Anterior cingulate cortex (tissue), 58 donors: ENCODE measurements at places on chromosomes 2 and 18.
A peak's percentile ranks its signal among the peaks of the same experiment; 100 is the strongest.

DNA sequence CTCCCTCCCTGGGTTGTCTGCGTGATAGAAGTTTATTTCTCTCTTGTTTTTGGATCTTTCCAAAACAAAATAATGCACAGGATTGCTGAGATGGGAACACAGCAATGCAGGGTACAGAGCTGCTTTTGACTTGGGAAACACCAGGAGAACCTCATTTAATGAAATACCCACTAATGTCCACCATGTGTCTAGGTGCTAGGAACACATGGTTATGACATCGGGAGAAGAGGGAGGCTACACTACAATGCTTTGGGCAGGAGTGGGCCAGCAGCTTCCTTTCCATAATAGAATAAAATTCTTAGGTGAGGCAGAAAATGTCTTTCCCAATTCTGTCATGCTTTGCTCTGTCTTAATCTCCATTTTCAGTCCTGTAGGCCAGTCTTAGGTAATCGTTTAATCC, 29.2 kb upstream of the KCNF1 start:
- DNase-seq: no peak

GRCh38 chr2:237290261-237290660, 123.7 kb downstream of the COL6A3 start:
- no peak for DNase-seq

DNA sequence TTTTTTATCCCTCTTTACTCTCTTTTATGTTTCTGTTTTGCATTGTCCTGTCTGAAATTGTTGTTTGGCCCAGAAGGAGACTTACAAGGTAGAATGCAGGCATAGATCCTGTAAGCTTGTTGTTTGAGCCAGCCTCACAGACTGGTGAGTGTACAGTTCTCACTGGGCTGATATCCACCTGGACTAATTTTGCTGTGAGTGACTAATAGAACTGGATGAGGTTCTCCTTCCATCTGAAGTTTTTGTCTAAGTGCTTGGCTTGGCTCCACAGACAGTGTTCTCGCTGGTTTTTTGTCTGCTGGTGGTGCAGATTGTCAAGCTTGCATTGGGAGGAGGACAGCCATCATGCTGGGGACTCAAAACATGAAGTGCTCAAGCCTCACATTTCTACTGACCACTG, 495.7 kb downstream of the TSN start:
- no peak for DNase-seq

DNA sequence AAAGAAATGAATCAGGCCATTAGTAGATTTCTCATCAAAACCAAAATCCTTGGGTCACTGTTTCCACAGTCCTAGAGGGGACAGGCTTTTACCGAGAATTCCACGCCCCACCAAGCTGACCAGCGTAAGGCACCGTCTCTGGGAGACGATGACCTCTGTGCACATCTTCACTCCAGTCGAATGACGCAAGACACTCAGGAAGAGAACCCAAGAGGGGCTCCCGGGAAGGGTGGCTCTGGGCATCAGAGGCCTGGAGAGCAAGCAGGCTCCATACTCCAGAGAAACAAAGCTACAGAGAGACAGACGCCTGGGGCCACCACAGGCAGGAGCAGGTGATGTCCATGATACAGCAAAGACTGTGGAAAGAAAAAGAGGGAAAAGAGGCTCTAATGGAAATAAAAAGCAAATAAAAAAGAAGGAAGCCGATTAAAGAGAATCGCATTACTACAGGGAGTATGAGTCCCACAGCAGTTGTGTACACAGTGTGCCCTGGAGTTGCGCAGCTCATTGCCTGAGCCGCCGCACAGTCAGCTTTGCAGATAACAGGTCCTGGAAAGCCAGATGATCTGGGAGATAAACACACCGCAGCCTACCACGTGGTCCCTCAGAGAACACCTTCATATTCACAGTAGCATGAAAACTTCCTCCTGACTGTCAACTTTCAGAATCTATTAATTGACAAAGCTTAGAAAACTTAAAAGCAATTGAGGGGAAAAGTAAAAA, 572.7 kb upstream of the SALL3 start:
- no peak for DNase-seq

- no peak for DNase-seq
Measured at GRCh38 chr2:60516383-60516811, 37.1 kb downstream of the BCL11A start.

GRCh38 chr2:71154798-71155197, 24.4 kb downstream of the MPHOSPH10 start:
- no peak for DNase-seq

DNA sequence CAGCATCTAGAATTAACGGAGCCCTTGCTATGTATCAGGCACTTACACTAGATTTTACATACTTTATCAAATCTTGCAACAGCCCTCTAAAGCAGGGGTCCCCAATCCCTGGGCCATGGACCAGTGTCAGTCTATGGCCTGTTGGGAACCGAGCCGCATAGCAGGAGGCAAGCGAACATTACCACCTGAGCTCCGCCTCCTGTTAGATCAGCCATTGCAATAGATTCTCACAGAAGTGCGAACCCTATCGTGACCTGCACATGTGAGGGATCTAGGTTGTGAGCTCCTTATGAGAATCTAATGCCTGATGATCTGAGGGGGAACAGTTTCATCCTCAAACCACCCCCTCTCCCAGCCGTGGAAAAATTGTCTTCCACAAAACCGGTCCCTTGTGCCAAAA, 13.4 kb downstream of the DNAJB2 start:
- DNase-seq: no peak

DNA sequence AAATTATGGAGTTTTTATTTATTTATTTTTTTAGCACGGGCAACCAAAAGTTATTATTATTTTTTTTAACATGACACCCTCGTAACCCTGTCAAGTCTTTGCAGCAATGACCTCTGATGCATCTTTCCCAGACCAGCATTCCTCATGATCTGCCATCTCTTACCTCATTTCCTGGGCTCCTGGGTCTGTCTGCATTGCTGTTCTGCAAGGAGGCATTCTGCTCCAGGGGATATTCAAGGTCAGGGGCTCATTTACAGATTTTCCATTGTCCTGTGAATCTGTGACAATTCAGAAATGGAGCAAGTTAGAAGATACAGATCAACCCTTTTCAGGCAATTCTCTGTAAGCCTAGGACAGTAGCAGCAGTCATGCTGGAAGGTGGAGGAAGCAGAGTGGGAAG, 43.0 kb downstream of the NGEF start:
- DNase-seq: no peak

DNA sequence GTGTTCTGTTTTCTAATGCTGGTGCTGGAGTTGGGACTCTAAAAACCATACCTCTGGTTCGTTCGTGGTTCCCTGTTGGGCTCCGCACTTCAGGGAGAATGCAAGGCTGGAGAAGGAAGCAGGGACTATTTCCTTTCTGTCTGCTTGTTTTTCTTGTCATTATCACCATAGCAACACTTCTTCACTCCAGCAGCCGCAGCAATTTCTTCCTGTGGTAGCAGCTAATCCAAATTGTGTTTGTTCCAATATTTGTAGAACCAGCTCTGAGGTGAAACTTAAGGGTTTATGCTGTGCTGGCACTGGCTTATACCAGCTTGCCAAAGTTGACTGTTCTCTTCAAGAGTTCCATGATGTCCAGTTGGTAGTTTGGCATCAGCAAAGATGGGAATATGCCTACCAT, 301.4 kb upstream of the SYT4 start:
- DNase-seq: no peak

- no peak for DNase-seq
Measured at GRCh38 chr2:10159086-10159485, 36.5 kb downstream of the RRM2 start.

DNA sequence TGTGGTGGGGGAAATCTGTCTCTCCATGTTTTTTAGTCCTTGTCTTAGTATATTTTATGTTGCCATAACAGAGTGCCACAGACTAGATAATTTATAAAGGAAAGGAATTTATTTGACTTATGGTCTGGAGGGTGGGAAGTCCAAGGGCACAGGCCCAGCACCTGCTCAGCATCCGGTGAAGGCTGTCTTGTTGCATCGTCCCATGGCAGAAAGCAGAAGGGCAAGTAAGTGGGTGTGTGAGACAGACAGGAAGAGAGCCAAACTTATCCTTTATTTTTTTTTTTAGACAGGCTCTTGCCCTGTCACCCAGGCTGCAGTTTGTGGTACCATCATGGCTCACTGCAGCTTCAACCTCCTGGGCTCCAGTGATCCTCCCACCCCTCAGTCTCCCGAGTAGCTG, 98.1 kb downstream of the HS1BP3 start:
- no peak for DNase-seq

- DNase-seq: no peak
Measured at GRCh38 chr2:168528469-168528868, 72.4 kb downstream of the CERS6 start.

DNA sequence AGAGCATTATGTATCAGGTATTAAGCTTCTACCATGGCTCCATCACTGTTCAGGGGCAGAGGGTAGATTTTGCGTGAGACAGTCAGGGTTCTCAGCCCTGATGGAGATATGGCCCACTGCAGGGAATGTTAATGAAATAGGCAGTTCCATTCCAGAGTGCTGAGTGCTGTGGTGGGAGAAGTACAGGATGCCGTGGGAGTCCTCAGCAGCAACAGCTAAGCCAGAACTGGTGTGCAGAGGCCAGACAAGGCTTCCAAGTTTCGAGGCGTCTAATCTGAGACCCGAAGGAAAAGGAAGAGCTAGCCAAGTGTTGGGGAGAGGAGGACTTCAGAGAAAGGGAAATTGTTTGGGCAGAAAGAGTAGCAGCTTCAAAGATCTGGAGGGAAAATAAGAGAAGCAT, 30.2 kb upstream of the MAPRE2 start:
- DNase-seq: no peak

DNA sequence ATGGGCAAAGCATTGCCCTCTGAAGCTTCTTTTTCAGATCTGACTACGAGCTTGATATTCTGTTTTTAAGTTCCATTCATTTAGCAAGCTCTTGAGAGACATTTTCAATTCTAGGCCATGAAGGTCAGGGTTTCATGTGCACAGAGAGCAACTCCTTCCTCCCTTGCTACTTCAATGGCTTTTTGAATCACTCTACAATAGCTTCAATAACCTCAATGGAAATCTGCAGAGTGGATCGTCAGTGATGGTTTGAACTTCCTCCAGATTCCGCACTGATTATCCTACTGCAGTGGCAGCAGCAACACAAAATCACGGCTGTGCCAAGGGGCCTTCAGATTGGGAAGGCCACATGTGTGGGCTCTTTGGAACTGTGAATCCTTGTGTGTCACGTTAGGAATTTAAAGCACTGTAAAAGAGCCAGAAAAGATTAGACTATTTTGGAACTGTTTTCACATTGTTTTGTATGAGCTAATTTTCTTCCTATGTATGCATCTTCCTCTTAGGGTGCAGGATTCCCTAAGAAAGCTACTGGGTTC, 88.4 kb upstream of the MGAT4A start:
- DNase-seq: no peak

GRCh38 chr2:26786207-26787028, 562 bp downstream of the CENPA start:
- DNase-seq: no peak

DNA sequence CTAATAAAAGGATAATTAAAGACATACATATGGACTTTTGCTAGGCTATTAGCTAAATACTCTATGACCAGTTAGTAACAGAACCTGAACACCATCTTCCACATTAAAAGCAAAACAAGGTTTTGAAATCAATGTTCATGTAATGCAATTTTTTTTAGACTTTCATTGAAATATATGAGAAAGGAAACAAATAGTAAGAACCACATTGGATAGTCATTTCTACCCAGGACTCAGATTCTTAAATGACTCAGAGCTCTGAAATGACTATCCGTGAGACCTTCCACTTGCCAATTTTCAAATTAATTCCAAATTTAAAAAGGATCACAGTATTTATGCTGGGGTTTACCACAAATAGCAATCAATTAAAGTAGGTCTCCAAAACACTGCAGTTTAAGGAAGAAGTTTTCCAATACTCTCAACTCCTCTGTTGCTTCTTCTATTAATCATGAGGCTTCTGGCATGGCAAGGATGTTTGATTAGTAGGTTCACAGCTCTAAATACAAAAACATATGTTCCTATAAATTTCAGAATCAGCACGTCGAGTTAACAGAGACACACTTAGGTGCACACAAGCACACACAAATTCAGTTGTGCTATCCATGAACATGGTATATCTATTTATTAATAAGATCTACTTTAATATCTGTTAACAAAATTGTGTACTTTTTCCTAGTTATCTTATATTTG, 841.0 kb downstream of the RNF144A start:
- DNase-seq: no peak

- no peak for DNase-seq
Measured at GRCh38 chr2:20999906-21000645, 43.8 kb downstream of the APOB start.

- DNase-seq: peak; percentile 45
Measured at GRCh38 chr18:13500869-13501542, 225.4 kb downstream of the FAM210A start.

GRCh38 chr2:181025004-181025403, 44.6 kb downstream of the UBE2E3 start:
- no peak for DNase-seq

GRCh38 chr2:73931531-73932500, 5.1 kb downstream of the DGUOK start:
- DNase-seq: no peak

- no peak for DNase-seq
Measured at GRCh38 chr2:235325151-235325550, 168.7 kb upstream of the AGAP1 start.

DNA sequence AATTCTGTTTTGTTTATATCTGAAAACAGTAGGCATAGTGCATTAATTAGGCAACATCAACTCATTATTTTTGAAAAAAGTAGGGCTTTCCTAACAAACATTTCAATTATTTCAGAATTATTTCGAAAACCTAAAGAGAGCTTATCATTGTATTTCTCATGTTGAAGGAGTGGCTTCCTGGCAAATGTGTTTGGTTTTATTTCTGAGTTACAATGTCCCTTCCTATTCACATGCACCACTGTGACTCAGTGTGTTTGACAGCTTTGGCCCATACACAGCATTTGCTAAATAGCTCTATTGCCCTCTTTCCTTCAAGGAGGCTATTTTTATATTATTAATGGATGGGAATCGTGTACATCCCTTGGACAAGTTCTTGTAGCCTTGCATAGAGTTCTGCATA, 205.9 kb downstream of the PTGR3 start:
- no peak for DNase-seq

DNA sequence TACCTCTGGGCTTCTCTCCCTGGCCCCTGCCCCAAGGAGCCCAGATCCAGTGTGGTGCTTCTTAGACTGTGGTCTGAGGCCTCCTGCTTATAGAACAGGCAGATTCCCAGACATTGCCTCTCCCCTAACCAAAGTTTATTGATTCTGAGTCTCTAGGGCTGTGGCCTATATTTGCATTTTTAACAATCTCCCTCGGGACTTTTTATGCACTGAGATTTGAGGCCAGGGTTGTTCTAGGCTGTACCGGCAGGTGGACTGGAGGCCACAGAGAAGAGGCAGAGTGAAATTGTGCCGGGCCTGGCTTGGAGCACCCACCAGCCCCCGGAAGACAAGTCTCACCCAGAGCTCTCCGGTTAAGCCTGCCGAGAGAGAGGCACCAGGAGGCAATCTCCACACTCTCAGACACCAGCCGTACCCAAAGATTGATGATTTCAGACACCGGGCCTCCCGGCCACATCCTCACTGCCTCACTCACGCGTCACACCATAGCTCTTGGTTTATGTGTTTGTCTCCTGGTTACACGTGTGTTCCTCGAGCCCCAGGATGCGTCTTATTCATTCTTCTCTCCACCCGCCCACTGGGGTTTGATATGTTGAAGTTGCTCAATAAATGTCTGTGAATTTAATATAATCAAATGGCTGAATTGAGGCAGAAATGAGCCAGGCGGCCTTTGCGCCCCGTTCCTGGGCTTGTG, 203.7 kb downstream of the KLHL29 start:
- DNase-seq: no peak

- no peak for DNase-seq
Measured at GRCh38 chr2:204239411-204240165, 303.0 kb downstream of the ICOS start.

GRCh38 chr18:2102022-2102421, 469.3 kb downstream of the METTL4 start:
- no peak for DNase-seq
